Foreskin keratinocyte (primary cell): ENCODE measurements at places on chromosomes 11 and 22. TPM values are rescaled to one million over a fixed set of nuclear protein-coding genes. Genes with fewer than 3 reads are reported as not detected.
A peak's percentile ranks its signal among the peaks of the same experiment; 100 is the strongest.

- DNase-seq: no peak
Measured at GRCh38 chr11:78828676-78829075, 254.0 kb upstream of the NARS2 start.

GRCh38 chr11:65595543-65596281, at the start of gene KCNK7:
Gene KCNK7, minus strand, starts transcription at chr11:65595800. Its CDS starts 28 bp downstream, at chr11:65595772.
- DNase-seq: no peak

DNA sequence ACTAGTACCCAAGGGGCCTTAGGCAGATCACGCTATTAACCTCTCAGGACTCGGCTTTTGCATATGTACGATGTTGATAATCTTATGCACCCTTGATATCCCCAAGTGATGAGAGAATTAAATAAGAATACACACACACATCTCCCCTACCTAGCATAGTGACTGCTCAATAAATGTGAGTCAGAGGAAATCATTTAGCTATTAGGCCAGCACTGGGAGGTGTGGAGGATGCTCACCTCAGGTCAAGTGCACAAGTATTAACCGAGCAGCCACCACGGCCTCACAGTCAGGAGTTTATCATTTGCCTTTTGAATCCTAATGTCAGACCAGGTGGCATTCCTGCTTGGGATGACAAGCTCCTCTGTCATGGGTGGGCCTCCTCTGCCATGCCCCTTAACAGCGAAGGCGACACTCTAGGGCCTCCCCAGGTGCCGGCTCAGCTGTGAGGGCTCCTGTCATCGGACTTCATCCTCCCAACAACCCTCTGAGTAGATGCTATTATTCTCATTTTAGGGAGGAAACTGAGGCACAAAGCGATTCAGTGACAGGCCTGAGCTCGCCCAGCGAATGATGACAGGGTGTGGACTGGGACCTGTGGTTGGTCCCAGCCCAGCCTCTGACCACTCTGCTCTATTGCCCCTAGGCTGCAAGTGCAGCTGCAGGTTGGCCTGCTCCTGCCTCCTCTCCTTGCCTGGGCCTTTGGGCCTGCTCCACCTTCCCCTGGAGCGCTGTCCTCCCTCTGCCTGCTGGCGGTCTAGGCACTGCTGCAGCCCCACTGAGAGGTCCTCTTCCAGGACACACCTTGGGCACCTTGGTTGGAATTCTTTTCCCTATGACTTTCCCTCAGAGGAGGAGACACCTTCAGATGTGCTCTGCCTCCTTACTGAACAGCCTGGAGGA, 5.0 kb upstream of the SOX10 start:
- no peak for DNase-seq

GRCh38 chr11:17985517-17985916, 27.3 kb downstream of the SERGEF start:
- DNase-seq: peak; percentile 81

Gene HBE1
- not detected in 2 replicates for total RNA-seq

Gene HPS4
- 31.3 and 33.7 TPM in 2 replicates for total RNA-seq

Gene WEE1
- total RNA-seq: 39.6 and 43.6 TPM in 2 replicates
